Thoracic aorta (tissue), 2 donors: ENCODE measurements at places on chromosomes 16 and 17. TPM values are rescaled to one million over a fixed set of nuclear protein-coding genes. Genes with fewer than 3 reads are reported as not detected.

- H3K36me3 ChIP-seq: no peaks in the 10 kb centered on the region
- DNase-seq: no peak
- H3K4me3 ChIP-seq: no peak overlapping the region
- no peaks in the 10 kb centered on the region for H3K27me3 ChIP-seq
- H3K27ac ChIP-seq: no peak overlapping the region
Observed at GRCh38 chr16:84434800-84435199, 66.5 kb downstream of the ATP2C2 start.

GRCh38 chr17:21379080-21379711 is 3.0 kb downstream of the KCNJ12 start:
- H3K4me3 ChIP-seq: no peak overlapping the region
- no peak overlapping the region for H3K27ac ChIP-seq
- peaks cover 13% of the 10 kb centered on the region for H3K4me1 ChIP-seq
- no peaks in the 10 kb centered on the region for H3K27me3 ChIP-seq
- H3K36me3 ChIP-seq: no peaks in the 10 kb centered on the region

DNA sequence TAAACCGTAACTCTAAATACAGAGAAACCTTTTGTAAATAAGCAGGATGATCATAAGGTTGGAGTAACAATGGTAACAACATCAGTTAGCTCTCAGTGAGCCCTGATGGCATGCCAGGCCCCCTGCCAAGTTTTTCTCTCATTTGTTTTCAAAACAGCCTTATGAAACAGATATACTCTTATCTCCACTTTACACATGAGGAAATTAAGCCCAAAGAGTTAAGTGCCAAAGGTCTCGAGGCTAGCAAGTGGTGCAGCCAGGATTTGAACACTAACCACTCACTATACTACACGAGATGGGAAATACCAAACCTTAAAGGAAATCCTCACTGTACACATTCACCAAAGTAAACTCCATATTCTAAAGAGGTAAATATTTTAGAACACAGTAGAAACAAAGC is 15.0 kb downstream of the USP31 start:
- H3K4me3 ChIP-seq: no peak overlapping the region
- H3K4me1 ChIP-seq: peaks cover 13% of the 10 kb centered on the region
- no peak for DNase-seq

DNA sequence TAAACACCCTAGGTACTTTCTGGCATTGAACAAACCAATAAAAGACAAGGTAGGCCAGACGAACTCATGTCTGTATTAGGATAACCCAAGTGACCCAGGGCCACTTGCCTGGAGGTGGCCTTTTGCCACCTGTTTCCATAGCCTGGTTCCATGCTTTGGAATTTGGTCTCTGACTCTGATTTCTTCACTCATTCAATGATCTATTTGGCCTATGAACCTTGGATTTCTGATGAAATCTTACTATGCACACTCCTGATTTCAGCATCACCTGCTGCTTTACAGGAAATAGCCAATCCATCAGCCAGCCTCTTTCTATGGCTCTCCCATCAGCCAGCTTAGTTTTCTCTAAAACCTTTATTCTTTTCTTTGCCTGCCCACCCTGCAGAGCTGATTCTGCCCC is 142.8 kb upstream of the PSMD7 start:
- no peak overlapping the region for H3K4me3 ChIP-seq
- no peaks in the 10 kb centered on the region for H3K27me3 ChIP-seq
- no peak overlapping the region for H3K27ac ChIP-seq
- no peaks in the 10 kb centered on the region for H3K4me1 ChIP-seq

GRCh38 chr16:2899564-2900072 is 12.1 kb upstream of the FLYWCH1 start:
- peaks cover 6% of the 10 kb centered on the region for H3K4me1 ChIP-seq
- H3K27me3 ChIP-seq: no peaks in the 10 kb centered on the region
- H3K4me3 ChIP-seq: no peak overlapping the region
- no peak for DNase-seq

DNA sequence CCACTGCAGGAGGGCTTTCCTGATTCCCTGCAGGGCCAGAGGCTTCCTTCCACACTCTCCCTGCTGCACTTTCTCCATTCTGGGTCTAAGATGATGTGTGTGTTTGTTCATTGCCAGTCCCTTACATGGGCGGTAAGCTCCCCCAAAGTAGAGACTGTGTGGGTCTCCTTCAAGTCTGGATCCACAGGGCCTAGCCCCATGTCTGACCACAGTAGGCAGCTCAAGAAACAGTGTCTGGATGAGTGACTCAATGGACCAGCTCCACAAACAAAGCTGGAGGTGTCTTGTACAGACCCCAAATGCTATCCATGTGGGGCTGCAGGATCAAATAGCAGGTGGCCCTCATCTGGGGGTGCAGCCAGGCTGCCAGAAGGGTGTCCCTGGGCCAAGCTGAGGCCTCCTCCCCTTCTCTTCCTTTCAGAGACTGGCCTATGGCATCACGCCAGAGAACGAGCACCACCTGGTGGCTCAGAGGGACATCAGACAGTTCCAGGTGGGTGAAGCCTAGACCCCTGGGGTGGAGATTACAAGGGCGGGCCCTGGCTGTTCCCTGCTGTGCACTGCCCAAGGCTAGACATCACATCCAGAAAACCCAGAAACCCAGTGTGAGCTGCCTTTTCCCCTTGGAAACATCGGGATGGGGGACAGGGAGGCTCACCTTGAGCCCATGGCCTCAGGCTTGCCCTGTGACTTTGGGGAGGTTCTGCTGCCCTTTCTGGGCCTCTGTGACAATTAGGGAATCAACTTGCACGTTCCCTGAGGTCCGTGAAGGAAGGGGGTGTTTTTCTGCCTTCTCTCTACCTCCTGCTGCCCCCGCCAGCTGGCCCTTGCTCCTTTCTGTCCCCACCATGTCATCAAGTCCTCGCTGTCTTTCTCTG is 45.9 kb downstream of the SLC6A2 start:
- no peak overlapping the region for H3K4me3 ChIP-seq
- no peaks in the 10 kb centered on the region for H3K27me3 ChIP-seq

- H3K4me1 ChIP-seq: no peaks in the 10 kb centered on the region
- H3K27ac ChIP-seq: no peak overlapping the region
Observed at GRCh38 chr17:671076-671762, 43.4 kb downstream of the VPS53 start.

DNA sequence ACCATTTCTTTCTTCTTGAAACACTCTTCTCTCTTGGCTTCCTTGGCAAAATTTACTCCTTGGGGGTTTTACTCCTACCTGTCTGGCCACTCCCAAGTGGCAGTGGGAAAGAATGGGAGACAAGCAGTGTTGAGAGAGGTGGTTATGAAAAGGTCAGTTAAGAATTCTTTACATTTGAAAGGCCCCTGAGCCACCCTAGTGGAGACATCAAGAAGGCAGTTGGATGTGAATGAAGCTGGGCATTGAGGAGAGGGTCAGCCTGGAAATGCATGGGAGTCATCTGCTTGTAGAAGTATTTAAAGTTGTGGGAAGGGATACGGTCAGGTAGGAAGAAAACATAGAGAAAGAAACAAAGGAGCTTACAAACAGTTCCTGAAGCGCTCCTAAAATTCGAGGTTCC is 42.3 kb upstream of the CCNF start:
- H3K27me3 ChIP-seq: no peaks in the 10 kb centered on the region
- H3K4me3 ChIP-seq: no peak overlapping the region
- H3K4me1 ChIP-seq: no peaks in the 10 kb centered on the region
- no peaks in the 10 kb centered on the region for H3K36me3 ChIP-seq

- DNase-seq: no peak
- peaks cover 23% of the 10 kb centered on the region for H3K4me1 ChIP-seq
- H3K27ac ChIP-seq: no peak overlapping the region
- no peaks in the 10 kb centered on the region for H3K27me3 ChIP-seq
- H3K4me3 ChIP-seq: peak overlapping the region; percentile 77
Observed at GRCh38 chr16:19523184-19523558, 571 bp upstream of the CCP110 start.

DNA sequence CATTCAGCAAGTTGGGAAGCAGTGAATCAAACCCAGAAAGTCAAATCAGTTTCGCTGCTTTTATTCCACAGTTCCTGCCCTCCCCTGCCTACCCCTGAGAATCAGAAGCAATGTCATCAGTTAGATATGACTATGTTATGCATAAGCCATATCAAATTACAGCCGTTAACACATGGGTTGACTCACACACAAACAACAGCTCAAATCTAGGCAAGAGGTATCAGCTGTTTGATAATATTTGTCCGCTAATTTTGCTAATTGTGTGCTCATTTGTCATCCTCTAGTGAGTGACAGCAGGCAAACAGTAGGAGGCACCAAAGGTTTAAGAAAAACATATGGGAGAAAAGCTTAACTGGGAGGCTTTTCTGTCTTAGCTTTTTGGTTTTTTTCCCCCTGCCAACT is 327.4 kb upstream of the CCL2 start:
- no peak overlapping the region for H3K27ac ChIP-seq
- no peak overlapping the region for H3K4me3 ChIP-seq
- no peaks in the 10 kb centered on the region for H3K4me1 ChIP-seq
- H3K27me3 ChIP-seq: no peaks in the 10 kb centered on the region
- H3K36me3 ChIP-seq: no peaks in the 10 kb centered on the region

GRCh38 chr17:64772845-64773299 is 110.8 kb upstream of the SMURF2 start:
- H3K27ac ChIP-seq: no peak overlapping the region
- H3K4me1 ChIP-seq: peaks cover 14% of the 10 kb centered on the region
- no peak overlapping the region for H3K4me3 ChIP-seq
- H3K36me3 ChIP-seq: no peaks in the 10 kb centered on the region

DNA sequence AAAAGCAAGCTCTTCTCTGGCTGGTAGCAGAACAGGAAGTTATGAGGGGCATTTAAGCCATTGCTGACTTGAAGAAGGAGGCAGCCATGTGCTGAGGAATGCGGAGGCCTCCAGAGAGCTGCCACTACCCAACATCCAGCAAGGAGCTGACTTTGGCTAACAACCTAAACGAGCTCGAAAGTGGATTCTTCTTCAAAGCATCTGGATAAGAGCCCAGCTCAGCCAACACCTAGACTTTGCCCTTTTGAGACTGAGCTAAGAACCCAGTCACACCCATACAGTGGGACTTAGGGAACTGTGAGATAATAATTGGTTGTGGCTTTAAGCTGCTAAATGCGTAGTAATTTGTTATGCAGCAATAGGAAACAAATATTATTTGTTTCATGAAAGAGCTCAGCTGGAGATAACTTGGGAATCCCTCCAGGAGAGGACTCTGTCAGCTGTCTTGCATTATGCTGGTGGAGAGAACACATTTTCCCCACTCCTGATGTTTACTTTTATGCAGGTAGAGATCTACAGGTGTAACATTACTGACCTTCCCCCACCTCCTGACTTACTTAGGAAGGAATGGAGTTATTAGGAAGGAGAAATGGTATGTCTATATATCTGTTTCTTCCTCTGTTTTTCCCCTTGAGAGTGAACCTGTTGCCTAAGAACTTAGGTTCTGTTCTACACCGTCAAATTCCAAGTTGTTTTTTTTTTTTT is 52.7 kb upstream of the ZNF629 start:
- H3K27me3 ChIP-seq: no peaks in the 10 kb centered on the region
- no peak for DNase-seq
- H3K36me3 ChIP-seq: no peaks in the 10 kb centered on the region
- H3K4me1 ChIP-seq: no peaks in the 10 kb centered on the region
- H3K4me3 ChIP-seq: no peak overlapping the region
- no peak overlapping the region for H3K27ac ChIP-seq

DNA sequence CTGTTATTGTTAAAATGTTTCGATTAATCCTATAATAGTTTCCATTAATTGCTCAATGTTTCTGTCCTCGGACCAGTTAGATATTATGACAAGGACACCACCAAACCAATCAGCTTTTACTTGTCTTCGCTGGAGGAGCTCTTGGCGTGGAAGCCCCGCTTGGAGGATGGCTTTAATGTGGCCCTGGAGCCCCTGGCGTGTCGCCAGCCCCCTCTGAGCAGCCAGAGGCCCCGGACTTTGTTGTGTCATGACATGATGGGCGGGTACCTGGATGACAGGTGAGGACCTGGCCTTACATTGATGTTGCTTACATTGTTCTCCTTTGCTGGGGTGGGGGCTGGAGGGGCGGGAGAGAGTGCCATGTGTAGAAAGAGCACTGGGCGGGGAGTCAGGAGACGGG is 3.0 kb downstream of the ENGASE start:
- H3K27me3 ChIP-seq: no peaks in the 10 kb centered on the region
- peaks cover 32% of the 10 kb centered on the region for H3K36me3 ChIP-seq
- H3K27ac ChIP-seq: no peak overlapping the region
- H3K4me1 ChIP-seq: peaks cover 28% of the 10 kb centered on the region

GRCh38 chr16:29809850-29810698 is 1.9 kb upstream of the PRRT2 start:
- H3K4me3 ChIP-seq: peak overlapping the region; percentile 79
- no peaks in the 10 kb centered on the region for H3K27me3 ChIP-seq
- DNase-seq: no peak
- H3K4me1 ChIP-seq: peaks cover 45% of the 10 kb centered on the region
- peak overlapping the region; percentile 96 for H3K27ac ChIP-seq
- peaks cover 9% of the 10 kb centered on the region for H3K36me3 ChIP-seq

GRCh38 chr17:50507871-50508572 is at the start of gene MYCBPAP:
Gene MYCBPAP (plus strand): TSS chr17:50508439. CDS start chr17:50508675, 236 bp downstream.
- peak within 1 kb of the TSS; percentile 53 for H3K27ac ChIP-seq
- H3K4me3 ChIP-seq: peak within 1 kb of the TSS; percentile 76
- H3K4me1 ChIP-seq: peaks cover 6% of the 10 kb centered on the region
- H3K27me3 ChIP-seq: no peaks in the 10 kb centered on the region

DNA sequence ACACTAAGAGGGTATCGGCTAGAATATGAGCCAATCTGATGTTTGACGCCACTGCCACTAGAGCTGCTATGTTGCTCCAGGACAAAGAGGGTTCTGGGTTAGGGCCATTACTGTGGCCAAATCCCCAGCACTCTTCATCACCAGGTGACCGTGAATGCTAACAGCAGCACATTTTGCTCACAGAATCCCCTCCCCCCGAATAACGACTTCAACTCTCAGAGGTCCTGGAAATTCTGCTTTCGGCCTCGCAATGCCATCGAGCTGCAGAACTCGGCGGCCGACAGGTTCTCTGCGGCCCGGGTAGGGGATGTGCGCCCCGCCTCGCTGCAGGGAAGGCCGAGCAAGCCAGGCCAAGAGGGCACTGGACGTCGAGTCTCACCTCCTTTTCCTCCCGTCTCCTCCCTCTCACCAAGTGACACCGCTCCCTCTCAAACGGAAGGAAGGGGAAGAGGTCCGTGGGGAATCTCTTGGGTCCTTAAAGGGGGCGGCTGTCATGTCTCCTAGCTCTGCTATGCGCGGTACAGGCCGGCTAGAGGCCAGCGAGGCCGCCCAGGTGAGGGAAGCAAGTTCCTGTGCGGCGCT is 31.9 kb downstream of the CDK5R1 start:
- peaks cover 14% of the 10 kb centered on the region for H3K4me1 ChIP-seq
- H3K4me3 ChIP-seq: peak overlapping the region; percentile 71
- no peak for DNase-seq
- H3K27me3 ChIP-seq: no peaks in the 10 kb centered on the region

GRCh38 chr17:81608082-81608481 is 28.8 kb downstream of the NPLOC4 start:
- no peak for DNase-seq
- H3K27me3 ChIP-seq: no peaks in the 10 kb centered on the region
- no peak overlapping the region for H3K4me3 ChIP-seq

- H3K4me1 ChIP-seq: no peaks in the 10 kb centered on the region
- no peak overlapping the region for H3K27ac ChIP-seq
- H3K36me3 ChIP-seq: no peaks in the 10 kb centered on the region
- H3K4me3 ChIP-seq: no peak overlapping the region
- no peak for DNase-seq
- no peaks in the 10 kb centered on the region for H3K27me3 ChIP-seq
Observed at GRCh38 chr17:30132615-30133014, 16.0 kb downstream of the NSRP1 start.

ABCA9 gene
- 38.6 TPM for total RNA-seq

KRT23 gene
- 0.54 TPM for total RNA-seq

CCL3 gene
- 7.3 TPM for total RNA-seq

ZNF385C gene
- not detected for total RNA-seq

TERB1 gene
- total RNA-seq: not detected

KRT27 gene
- not detected for total RNA-seq

ITGAX gene
- total RNA-seq: 9.7 TPM

LRRC75A gene
- total RNA-seq: 4.0 TPM

C16orf86 gene
- total RNA-seq: 6.6 TPM

CALB2 gene
- not detected for total RNA-seq

OR1F1 gene
- not detected for total RNA-seq

C16orf96 gene
- not detected for total RNA-seq

RUNDC1 gene
- 16.6 TPM for total RNA-seq

CTRL gene
- 0.54 TPM for total RNA-seq
